Brain microvascular endothelial cell (primary cell): ENCODE measurements at places on chromosomes 1 and 21.

GRCh38 chr21:37073417-37074196 lies 553 bp downstream of the TTC3 start:
- DNase-seq, result peak; percentile 35

GRCh38 chr1:192538407-192539296 lies 36.9 kb upstream of the RGS1 start:
- DNase-seq, result no peak

DNA sequence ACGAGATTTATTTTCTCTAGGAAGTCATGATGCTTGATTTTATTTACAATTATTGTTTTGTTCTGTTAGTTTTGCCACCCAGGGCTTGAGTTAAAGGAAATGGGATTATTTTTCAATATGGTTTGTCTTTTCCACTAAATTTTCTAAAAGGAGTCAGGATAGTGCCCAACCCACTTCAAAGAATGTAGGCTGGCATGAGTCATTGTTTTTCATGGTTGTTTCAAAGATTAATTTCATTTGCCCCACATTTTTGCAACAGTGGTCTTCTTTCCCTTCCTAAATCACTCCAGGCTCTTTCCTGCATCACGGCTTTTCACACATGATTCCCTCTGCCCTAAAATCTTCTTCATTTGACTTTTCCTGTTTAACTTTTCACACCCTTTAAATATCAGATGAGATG lies 2.5 kb downstream of the SLAMF6 start:
- DNase-seq, result no peak

GRCh38 chr1:156741481-156741983 lies 644 bp upstream of the MRPL24 start:
- no peak for DNase-seq

GRCh38 chr1:227342075-227342829 lies 24.0 kb upstream of the CDC42BPA start:
- DNase-seq, result no peak

GRCh38 chr21:44805226-44805625 lies 3.6 kb upstream of the UBE2G2 start:
- no peak for DNase-seq

- DNase-seq, result no peak
Observed at GRCh38 chr1:43963006-43963405, 6.8 kb upstream of the DPH2 start.
